RCC 7860 (cell line): ENCODE measurements at places on chromosomes 5 and 9.

DNA sequence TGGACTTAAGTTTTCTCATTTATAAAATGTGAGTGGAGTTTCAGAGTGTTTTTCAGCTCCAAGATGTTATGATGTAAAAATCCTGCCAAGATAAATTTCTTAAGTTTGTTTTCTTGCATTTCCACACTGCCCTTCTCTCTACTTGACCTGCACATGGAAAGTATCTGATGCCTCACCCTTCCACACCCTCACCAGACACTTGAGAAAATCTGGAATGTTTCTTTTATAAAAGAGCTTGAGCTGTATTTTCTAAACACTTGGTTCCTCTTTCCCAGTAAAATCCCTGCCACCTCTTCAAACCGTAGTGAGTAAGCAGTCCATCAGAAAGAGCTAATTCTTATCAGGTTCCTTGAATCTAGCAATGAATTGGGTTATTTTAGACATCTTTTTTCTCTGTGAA is 42.9 kb downstream of the FOXD1 start:
- DNase-seq: no peak

GRCh38 chr5:109335114-109335513 is 74.7 kb downstream of the PJA2 start:
- DNase-seq: no peak

GRCh38 chr5:14663734-14664269 is 716 bp upstream of the OTULIN start:
- no peak for DNase-seq

- DNase-seq: peak; percentile 31
These were observed 5.3 kb downstream of the RALGDS start for GRCh38 chr9:133115604-133116345.

- DNase-seq: no peak
These were observed 54.4 kb downstream of the NEURL1B start for GRCh38 chr5:172695232-172696054.
